ENCODE measurements at places on chromosomes 3 and 15.

GRCh38 chr3:98039322-98040024 is 4.4 kb upstream of the GABRR3 start:
- DNase-seq, result peak; percentile 76

- DNase-seq, result peak; percentile 3
Observed at GRCh38 chr3:46539443-46540005, 26.6 kb downstream of the LRRC2 start.

GRCh38 chr15:70160803-70161565 is 63.3 kb upstream of the TLE3 start:
- no peak for DNase-seq

GRCh38 chr3:105277656-105278055 is 89.1 kb upstream of the ALCAM start:
- no peak for DNase-seq

DNA sequence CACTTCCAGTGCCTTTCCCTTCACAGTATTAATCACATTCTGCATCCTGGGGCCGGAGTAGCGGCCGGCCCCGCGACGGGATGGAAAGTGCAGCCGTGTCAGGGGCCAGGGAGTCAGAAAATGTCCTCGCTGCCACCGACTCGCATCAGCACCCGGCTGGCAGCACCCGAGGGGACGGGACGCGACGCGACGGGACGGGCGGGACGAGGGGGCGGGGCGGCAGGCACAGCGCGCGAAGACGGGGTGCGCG is 353 bp downstream of the ATG3 start:
- DNase-seq, result no peak

DNA sequence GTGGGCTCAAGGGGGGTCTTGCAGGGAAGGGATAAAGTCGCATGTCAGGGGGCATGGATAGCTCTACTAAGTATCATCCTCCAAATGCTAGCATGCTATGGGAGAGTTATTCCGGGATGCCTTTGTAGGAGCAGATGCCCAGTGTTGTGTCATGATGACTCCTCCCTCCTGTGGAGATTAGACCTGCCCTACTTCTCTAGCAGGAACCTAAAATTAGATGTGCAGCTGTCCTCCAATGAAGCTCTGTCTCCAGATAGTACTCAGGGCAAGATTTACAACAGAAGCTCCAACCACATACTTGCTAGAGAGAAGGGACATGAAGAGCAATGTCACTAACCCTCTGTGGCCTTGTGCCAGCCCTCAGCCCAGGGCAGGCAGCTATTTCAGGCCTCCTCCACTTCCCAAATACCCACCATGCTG is 82.5 kb downstream of the AGBL1 start:
- no peak for DNase-seq

DNA sequence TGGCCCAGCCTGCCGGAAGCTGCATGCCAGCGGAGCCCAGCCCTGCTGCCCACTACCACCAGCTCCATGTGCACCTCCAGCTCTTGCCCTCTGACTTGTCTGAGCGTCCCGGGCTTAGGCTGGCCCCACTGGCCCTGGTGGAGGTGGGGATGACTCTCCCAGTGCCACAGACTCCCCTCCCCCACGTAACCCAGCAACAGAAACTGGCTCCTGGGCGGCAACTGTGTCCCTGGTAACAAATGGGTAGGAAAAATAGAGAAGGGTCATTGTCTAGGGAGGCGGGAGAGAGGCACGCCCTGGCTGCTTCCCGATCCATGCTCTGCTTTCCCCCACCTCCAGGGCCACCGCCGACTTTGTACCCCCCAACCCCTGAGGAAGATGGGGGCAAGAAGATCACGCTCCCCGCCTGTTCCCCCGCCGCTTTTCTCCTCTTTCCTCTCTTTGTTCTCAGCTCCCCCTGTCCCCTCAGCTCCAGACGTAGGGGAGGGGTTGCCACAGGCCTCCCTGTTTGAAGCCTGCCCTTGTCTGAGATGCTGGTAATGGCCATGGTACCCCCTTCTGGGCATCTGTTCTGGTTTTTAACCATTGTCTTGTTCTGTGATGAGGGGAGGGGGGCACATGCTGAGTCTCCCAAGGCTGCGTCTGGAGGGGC is 10.8 kb upstream of the SEMA3B start:
- DNase-seq, result no peak

- DNase-seq, result no peak
Observed at GRCh38 chr3:148084931-148085330, 612.8 kb upstream of the AGTR1 start.

- DNase-seq, result no peak
Observed at GRCh38 chr15:66151809-66152208, 101.7 kb downstream of the MEGF11 start.

GRCh38 chr3:192861972-192862371 is 55.7 kb downstream of the MB21D2 start:
- DNase-seq, result no peak

Data from lower leg skin (tissue), 4 donors.